ENCODE measurements at places on chromosomes 16 and 17. TPM values are rescaled to one million over a fixed set of nuclear protein-coding genes. Genes with fewer than 3 reads are reported as not detected.

DNA sequence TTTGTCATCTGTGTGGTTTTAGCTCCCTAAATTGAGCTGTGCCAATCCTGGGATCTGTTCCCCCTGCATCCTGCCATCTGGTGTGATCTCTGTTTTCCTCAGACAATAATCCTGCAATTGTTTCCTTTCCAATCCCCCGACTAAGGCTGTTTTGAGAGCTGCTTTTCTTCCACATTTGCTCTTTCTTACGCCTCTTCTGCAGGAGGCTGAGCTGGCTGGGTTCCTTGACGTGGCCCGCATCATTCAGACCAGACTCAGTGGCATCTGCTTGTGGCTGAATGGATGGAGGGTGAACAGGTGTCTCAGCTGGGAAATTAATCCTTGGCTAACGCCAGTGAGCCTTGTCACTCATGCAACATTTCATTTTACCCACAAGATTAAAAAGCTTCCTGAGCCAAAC lies 9.8 kb upstream of the MED9 start:
- no peak for DNase-seq

- no peak for DNase-seq
Observed at GRCh38 chr17:27327871-27328270, 34.0 kb downstream of the WSB1 start.

DNA sequence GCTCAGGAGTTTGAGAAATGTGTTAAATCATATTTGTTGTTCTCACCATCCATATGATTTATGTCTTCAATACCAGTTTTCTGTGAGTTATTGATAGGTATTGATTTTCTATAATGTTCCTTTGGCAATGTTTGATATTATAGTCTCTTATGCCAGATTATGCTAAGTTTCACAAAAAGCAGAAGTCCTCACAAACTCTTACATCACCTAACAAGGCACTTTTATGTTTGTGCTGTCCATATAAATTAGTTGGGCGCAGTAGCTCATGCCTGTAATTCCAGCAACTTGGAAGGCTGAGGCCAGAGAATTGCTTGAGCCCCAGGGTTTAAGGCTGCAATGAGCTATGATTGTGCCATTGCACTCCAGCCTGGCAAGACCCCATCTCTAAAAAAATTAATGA lies 12.6 kb upstream of the UQCRC2 start:
- DNase-seq, result no peak

DNA sequence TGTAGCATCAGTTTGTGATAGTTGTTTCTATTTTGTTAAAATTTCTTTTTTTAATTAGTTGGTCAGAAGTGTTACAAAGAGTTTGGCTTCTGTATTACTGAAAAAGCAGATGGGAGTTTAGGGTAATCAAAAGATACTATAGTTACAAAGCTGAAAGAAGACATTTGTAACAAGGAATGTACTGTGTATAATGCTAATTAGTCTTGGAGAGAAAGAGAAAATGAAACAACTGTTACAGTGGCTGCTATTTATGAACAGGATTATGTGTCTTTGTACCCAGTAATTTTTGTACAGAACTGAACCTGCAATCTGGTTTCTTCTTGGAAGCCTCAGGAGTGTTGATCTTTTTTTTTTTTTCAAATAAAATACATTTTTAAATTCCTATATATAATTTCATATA lies 14.3 kb downstream of the GDPD1 start:
- DNase-seq, result no peak

DNA sequence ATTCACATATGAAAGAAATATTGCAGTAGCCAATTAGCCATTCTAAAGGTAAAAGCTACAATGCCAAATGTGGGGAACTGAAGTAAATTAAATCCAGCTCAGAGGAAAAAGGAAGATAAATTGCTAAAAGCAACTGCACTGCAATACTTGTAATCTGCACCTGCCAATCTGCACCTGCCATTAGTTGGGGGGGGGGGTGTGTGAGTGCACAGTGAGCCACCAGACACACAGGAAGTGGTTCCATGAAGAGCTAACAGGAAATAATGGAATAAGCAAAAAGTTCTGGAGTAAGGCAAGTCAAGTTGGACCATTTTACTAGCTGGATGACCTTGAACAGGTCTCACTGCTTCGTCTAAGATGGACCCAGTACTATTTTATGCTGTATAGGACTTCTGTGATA lies 191.8 kb downstream of the PARN start:
- DNase-seq, result no peak

DNA sequence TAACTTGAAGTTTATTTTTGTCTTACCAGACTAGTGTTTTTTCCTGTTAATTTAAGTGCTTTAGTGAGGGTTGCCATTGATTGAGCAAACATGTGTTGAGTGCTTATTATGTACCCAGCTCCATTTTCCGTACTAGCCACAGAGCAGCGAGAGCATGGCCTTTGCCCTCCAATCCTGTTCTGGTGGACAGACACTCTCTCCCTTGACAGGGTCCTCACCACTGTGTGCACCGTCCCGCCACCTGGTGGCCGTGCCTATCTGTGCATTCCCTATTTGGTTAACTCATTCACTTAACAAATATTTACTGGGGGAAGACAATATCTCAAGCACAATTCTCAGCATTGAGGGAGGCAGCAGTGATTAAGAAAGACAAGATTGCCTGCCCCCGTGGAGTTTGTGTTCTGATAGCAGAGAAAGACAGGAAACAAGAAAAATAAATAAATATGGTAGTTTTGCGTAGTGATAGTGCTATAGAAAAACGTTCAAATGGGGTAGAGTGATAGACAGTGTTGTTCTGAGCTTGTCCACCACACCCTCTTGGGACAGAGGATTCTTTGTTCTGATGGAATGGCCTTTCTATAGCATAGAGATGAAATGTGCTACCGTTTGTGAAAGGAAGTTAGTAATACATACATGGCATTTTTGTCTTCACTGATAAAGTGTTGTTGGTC lies 13.0 kb downstream of the CDH13 start:
- DNase-seq, result peak; percentile 75

DNA sequence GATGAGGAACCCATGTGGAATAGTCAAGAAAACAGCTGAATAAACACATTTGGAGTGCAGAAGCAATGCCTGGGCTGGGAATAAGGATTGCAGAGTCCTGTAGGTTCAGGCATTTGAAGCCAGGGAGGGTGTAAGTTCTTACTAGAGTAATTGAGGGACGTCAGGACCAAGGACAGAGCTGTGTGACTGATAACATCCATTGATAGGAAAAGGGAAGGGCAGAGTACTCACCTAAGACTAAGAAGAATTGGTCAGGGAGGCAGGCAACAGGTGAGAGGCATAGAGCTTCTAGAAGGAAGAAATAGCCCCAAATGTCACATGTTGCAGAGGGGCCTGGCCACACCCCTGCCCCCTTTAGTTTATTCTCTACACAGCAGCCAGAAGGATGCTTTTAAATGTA lies 79.8 kb upstream of the TMEM132E start:
- no peak for DNase-seq

DNA sequence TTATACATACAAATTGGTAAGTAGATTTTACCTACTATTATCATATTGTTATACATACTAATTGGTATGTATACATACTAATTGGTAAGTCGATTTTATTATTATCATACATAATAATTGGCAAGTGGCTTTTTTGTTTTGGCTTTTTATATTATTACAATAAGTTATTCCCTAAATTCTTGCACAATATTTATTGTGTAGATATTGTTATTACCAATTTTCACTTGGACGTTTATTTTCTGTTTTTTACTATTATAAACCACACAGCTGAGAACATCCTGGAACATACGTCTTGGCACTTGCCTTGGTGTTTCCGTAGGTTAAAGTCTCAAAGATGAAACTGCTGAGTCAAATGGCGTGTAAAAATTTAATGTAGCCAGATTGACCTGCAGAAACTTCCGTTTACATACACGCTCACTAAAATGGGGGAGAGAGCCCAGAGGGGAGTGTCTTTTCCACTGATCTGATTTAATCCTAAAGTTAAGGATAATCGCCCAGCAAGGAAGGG lies 18.9 kb downstream of the GNGT2 start:
- DNase-seq, result no peak

DNA sequence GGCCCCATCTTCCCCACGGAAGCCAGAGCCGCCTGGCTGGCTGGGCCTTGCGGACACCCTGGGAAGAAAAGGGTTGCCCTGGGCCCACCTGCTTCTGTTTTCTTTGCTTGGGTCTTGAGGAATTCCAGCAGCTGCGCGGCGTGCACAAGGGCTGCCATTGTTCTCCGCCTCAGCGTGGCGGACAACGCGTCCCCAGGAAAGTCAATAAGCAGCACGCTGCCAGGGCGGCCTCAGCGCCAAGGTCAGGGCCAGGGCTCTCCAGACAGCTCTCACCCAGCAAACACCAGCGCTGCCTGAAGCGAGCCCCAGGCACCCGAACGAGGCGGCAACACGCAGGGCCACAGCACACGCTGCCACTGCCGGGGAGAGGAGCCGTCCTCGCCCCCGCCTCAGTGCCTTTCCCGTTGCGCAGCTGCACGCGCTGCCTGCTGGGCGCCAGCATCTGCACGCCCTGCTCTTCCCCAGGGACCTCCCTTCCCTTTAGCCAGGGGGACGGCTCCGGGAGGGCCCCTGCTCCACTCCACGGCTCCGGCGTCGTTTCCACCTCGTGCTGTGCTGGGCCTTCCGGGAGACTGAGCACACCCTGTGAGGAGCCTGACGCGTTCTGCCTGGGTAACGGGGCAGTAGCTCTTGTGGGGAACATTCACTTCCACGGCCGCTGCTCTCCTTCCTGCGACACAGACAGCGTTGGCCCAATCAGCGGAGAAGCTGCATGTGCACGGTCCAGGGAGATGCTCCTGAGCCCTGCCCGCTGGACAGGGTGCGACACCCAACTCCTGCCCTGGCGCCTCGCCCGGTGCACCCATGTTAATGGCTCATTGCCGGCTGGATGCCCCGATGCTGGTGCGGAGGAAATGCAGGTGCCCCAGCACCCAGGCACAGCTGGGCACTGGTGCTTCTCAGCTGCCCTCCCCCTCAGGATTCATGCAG lies 57.8 kb downstream of the LMF1 start:
- DNase-seq, result no peak

DNA sequence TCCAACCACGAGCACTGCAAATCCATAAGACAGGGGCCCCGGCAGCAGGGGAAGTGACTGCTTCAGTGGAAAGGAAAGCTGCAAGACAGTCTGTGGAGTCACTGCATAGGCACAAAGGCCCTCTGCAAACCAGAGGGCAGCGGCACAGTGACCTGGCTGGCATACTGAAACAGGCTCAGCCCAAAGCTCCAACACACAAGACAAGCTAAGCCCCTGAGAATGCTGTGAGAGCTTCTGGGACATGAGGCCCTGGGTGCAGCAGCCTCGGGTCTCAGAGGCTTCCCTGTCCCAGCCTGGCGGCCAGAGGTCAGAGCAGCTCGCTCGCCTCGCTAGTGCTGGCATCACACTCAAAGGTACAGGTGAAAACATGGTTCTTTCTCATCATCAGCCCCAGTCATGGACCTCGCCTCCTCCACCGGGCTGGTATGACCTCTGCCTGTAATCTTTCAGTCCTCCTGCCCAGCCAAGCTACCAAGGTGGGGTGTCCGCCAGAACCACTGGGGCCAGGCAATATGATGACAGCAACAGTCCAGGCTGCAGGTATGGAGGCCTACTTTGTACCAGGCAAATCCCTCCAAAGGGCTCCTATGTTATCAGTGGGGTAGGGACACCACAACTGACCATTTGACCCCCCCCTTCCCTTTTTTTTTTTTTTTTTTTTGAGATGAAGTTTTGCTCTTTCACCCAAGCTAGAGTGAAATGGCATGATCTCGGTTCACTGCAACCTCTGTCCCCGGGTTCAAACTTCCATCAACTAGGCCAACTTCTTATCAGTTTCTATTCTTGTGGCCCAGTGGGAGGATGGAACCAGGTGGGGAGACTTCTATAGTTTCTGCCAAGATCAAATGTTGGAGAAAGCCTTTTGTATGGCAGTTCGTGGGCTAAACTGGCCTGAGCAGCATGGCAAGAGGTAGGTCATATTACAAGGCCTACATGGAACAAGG lies 19.2 kb downstream of the ST3GAL2 start:
- no peak for DNase-seq

GRCh38 chr16:56408379-56409098 lies 16.8 kb downstream of the AMFR start:
- DNase-seq, result no peak

- DNase-seq, result no peak
Observed at GRCh38 chr16:14199624-14200023, 128.5 kb downstream of the MRTFB start.

DNA sequence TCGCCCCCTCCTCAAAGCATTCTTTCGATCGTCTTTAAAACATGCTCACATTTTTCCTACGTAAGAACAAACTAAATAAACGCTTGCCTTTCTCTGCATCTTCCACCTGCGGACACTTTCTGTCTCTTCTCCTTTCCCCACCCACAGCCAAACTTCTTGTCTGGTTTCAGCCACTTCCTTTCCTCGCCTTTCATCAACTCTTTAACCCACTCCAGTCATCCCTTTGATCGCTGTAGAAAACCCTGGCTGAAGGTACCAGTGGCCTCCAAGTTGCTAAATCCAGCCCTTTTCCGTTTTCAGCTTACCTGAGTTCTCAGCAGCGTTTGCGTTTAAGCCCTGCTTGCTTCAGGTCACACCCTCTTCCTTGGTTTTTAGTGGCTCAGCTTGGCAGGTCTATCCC lies 483 bp downstream of the RPA1 start:
- DNase-seq, result no peak

GRCh38 chr17:47649972-47650524 lies 329 bp downstream of the KPNB1 start:
- DNase-seq, result no peak

DNA sequence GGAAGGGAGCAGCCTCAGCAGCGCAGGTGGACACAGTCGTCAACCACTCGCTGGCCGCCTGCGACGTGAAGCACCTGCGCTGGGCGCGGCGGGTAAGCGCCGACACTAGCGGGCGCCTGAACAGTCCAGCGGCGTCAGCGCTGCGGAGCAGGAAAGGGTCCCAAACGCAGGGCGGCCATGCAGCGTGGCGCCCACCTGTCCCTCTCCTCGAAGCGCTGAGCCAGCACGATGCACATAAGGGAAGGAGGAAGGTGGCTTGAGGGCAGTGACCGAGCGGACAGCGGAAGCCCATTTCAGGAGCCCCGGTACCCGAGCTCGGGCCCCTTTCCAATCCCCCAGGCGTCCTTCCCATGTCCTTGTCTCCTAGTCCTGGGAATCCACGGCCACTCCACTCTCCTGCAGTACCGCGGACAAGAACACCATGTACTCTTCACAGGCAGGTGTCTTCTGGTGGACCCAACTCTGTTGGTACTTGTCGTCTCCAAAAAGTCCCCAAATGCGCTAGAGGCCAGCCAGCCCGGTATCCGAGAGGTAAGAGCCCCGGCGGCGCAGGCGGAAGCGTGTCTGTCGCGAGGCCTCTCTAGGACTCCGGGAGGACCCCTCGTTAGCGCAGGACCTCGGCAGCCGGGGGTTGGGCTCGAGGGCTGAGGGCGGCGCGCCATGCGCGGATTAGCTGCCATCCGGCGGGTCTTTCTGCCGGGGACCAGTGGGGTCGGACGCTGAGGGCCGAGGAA lies 14.4 kb downstream of the ZNF232 start:
- DNase-seq, result peak; percentile 83

The NACA2 gene
- not detected for total RNA-seq

The TSPOAP1 gene
- total RNA-seq, result 13.6 TPM

The GPR179 gene
- total RNA-seq, result 0.16 TPM

The GP1BA gene
- not detected for total RNA-seq

The KNOP1 gene
- 6.2 TPM for total RNA-seq

The BRIP1 gene
- 0.22 TPM for total RNA-seq

The EVI2B gene
- 2.9 TPM for total RNA-seq

The IL21R gene
- total RNA-seq, result 0.13 TPM

Data from Right ventricle myocardium superior (tissue), 1 donor.